ENCODE measurements at places on chromosomes 7 and 10.
A peak's percentile ranks its signal among the peaks of the same experiment; 100 is the strongest.

- no peak for DNase-seq
These were observed 6.4 kb downstream of the ANXA7 start for GRCh38 chr10:73407495-73407894.

DNA sequence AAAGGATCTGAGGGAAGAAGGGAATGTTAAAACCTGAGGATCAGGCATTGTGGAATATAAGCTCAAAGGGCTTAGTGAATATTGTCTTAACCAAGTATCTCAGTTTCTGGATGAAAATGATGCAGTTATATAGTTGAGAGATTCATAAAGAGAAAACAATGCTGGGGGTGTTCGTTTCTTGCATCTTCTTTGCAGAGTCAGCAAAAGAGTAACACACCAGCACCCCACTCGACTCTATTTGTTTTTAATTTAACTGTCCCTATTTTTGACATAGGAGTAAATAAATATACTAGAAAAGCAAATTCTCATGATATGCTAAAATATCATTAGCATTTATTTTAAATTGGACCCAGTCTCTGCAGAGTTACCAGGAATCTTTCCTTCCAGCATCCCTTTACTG is 7.6 kb upstream of the OIT3 start:
- no peak for DNase-seq

DNA sequence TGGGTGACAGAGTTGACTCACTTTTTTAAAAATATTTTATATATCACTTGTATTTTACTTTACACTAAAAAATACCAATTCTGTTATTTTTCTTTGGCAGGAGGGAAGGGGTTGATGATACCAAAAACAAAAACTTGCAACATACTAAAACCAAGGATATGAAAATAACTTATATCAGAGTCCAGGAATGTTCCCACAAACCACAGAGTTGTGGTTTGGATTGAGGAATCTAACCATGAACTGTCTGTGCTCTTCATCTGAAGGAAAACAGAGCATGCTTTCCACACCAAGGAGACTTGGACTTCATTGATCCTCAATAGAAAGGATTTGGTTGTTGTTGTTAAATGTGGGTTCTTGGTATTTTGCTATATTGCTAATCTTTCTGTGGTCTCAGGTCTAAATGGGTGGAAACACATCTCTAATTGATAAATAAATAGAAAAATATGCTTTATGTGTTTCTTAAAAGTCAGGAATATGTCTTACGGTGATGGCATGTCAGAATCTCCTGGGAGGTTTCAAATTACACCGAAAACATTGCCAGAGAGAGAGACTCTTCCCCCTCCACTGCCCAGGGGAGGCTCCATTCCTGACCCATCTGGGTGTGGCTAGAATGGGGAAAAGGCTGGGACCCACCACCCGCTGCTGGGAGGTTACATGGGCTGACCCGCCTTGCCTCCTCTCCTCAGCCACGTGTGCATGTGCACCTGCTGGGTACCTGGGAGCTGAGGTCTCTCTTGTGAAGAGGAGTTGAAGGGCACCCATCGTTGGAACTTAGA is 46.9 kb upstream of the STK17A start:
- DNase-seq: peak; percentile 80

DNA sequence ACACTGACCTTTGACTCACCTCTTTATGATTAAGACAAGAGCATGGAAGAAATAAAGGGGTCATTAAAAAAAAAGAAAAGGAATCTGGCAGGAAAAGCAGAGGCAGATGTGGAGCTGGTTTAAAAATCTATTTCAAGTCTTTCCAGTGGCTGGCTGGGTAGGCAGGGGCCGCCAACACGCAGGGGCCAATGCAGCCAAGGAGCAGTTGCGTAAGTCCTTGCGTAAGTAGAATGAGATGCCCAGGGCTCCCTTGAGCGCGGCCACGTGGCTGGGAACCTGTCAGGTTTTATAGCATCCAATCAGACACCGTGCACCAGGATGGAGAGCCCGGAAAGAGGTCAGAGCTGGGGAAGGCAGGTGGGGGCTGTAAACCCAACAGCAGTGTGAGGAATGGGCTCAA is 123.8 kb upstream of the INSYN2A start:
- no peak for DNase-seq

GRCh38 chr10:5443429-5443828 is 31.1 kb downstream of the NET1 start:
- no peak for DNase-seq

- no peak for DNase-seq
These were observed 1.0 kb upstream of the FFAR4 start for GRCh38 chr10:93565446-93565845.

GRCh38 chr7:136618818-136619217 is 249.6 kb upstream of the CHRM2 start:
- DNase-seq: no peak

GRCh38 chr7:36010656-36011587 is 142.1 kb upstream of the EEPD1 start:
- no peak for DNase-seq

DNA sequence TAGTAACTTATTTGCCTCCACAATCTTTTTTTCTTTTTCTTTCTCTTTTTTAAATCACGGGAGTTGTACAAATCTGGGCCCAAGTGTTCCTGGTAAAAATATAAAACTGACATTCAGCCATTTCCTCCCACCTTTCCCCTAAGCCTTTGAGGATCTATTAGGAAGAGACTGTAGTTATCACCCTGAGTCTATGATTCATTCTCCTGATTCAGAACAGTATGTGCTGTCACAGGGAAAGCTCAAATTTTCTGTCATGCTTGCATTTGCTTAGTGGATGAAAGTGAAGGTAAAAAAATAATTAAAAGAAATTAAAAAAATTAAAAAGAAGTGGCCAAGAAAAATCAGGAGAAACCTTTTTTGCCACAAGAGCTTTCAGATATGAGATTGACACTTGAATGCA is 71.7 kb downstream of the KIF20B start:
- no peak for DNase-seq

- no peak for DNase-seq
These were observed 101.5 kb downstream of the ARHGAP22 start for GRCh38 chr10:48503293-48503911.

- no peak for DNase-seq
These were observed 2.2 kb downstream of the SMC3 start for GRCh38 chr10:110569736-110570135.

GRCh38 chr7:92417913-92418312 is 29.4 kb upstream of the GATAD1 start:
- no peak for DNase-seq

GRCh38 chr7:115054478-115055065 is 132.7 kb downstream of the MDFIC start:
- DNase-seq: no peak

DNA sequence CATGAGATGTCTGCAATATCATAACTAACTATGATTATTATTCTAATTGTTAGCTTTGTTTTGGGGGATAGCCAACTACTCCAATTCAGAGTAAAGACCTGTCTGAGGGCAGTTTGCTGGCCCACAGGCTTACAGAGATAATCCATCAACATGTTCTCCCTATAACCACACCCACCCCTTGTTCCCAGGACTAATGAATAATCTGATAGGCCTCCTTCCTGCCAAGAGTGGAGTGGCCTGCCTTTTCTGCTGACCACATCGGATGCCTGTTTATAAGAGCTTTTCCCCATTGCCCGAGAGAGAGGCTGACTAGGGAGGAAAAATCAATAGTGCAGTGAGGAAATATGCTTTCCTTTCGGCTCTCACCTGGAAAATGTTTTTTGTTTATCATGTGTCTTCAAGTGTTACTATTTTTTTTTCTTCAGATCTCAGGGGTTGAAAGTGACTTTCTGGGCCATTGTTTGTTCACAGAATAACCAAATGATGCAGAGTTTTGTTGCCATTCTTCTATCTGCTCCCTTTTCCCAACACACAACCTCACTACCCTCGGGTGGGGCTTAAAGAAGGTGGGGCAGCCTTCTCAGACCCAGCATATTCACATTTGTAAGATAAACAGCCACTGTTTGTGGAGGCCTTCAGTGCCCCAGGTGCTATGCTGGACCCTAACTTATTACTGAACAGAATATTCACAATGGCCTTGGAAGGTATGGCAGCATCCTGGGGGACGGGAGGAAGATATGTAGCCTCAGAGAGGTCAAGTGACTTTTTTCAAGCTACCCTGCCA is 38.4 kb downstream of the PLPP4 start:
- DNase-seq: no peak

GRCh38 chr7:131861620-131862346 is 305.4 kb upstream of the PODXL start:
- no peak for DNase-seq

- DNase-seq: no peak
These were observed 43.8 kb upstream of the RABGEF1 start for GRCh38 chr7:66696774-66697191.

GRCh38 chr10:78623578-78624215 is 445.1 kb upstream of the ZMIZ1 start:
- peak; percentile 2 for DNase-seq

DNA sequence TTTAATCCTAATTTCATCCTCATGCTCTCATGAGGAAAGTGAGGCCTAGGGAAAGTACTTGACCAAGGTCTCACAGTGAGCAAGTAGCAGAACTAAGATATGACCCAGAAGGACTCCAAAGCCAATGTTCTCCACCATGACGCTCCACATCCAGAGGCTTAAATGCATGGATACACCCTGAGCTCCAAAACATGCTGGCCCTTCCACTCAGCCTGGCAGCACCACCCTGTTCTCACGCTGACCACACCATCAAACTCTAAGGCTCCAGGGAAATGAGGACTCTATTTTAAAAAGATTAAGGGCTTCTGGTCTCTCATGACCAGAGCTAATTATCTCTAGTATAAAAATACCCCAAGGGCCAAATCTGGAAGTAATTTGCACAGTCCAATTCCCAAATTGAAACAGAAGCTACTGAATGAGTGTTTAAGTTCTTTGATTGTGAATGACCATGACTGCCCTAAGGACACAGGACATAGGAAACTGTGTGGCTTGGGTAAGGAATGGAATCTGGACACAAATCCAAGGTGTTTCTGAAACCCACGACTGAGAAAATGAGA is 71.1 kb upstream of the ABLIM1 start:
- DNase-seq: no peak

DNA sequence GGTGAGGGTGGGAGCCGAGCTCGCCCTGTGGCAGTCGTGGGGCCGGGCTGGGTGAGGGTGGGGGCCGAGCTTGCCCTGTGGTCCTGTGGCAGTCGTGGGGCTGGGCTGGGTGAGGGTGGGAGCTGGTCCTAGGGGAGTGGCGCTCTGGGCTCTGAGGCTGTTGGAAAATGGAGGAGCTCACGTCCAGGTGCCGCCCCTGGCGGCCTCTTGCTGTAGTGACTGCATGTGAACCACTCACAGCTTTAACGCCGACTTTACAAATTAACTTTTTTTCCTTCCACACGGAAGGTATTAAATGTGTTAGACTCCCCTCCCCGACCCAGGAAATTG is 312.6 kb downstream of the WDR37 start:
- no peak for DNase-seq

GRCh38 chr10:56288403-56288802 is 72.7 kb downstream of the ZWINT start:
- no peak for DNase-seq

DNA sequence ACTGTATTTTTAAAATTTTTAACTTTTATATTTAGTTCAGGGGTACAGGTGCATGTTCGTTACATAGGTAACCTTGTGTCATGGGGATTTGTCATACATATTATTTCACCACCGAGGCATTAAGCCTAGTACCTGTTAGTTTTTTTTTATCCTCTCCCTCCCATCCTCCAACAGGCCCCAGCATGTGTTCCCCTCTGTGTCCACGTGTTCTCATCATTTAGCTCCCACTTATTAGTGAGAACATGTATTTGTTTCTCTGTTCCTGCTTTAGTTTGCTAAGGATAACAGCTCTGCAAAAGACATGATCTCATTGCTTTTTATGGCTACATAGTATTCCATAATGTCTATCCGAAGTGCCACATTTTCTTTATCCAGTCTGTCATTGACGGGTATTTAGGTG is 22.4 kb upstream of the ITGA8 start:
- DNase-seq: no peak

- peak; percentile 17 for DNase-seq
These were observed 105.8 kb downstream of the ARHGAP21 start for GRCh38 chr10:24617771-24618396.

DNA sequence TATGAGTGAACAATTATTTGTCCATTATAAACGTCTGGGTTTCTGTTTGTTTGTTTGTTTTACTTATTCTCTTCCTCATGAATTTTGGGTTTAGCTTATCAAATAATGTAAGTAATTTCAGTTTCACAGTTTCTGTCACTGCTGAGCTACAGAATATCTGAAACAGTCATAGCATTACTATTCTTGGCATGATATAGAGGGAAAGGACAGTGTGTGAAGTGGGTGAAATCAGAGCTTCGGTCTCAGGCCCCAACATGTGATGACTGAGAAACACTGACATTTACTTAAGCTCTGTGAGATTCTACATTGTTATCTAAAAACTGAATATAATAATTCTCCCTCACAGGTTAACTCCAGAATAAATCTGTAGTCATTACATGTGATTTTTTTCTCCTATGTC is 8.8 kb upstream of the OR6V1 start:
- no peak for DNase-seq

- DNase-seq: no peak
These were observed 111.3 kb upstream of the PPP2R2D start for GRCh38 chr10:131789516-131789915.

- no peak for DNase-seq
These were observed 61.1 kb downstream of the VWA2 start for GRCh38 chr10:114300036-114300645.

GRCh38 chr10:50600831-50601477 is 22.8 kb downstream of the SGMS1 start:
- no peak for DNase-seq

- no peak for DNase-seq
These were observed 167.2 kb downstream of the RAMP3 start for GRCh38 chr7:45324683-45325237.

- DNase-seq: peak; percentile 45
These were observed 148.8 kb downstream of the CHCHD3 start for GRCh38 chr7:132933072-132933458.

GRCh38 chr7:153354071-153354470 is 594.5 kb downstream of the ACTR3B start:
- no peak for DNase-seq

DNA sequence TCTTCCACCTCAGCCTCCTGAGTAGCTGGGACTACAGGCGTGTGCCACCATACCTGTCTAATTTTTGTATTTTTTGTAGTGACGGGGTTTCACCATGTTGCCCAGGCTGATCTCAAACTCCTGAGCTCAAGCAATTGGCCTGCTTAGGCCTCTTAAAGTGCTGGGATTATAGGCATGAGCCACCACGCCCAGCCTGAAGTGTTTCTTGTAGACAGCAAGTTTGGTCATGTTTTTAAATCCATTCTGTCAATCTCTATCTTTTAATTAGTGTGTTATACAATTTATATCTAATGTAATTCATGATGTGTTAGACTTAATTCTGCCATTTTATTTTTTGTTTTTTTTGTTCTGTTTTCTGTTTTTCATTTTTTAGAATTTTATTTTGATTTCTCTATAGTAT is 17.2 kb upstream of the MXI1 start:
- DNase-seq: no peak

Data from fibroblast of the conjunctiva (primary cell).